ENCODE measurements at places on chromosomes 2 and 18.
A peak's percentile ranks its signal among the peaks of the same experiment; 100 is the strongest.

DNA sequence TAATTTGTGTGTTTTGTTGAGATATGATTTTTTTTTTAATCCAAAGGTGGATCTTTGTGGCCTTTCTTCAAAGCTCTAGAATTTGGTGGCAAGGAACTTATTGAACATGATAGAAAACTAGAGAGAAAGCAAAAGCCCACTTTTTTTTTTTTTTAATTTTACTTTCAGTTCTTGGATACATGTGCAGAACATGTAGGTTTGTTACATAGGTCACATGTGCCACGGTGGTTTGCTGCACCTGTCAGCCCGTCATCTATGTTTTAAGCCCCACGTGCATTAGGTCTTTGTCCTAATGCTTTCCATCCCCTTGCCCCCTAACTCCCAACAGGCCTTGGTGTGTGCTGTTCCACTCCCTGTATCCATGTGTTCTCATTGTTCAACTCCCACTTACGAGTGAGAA is 135.9 kb downstream of the RHBDD1 start:
- DNase-seq, result no peak

- DNase-seq, result no peak
Observed at GRCh38 chr2:135327146-135327545, 203.9 kb downstream of the ZRANB3 start.

GRCh38 chr2:63594660-63595059 is 5.9 kb downstream of the MDH1 start:
- DNase-seq, result no peak

- DNase-seq, result peak; percentile 44
Observed at GRCh38 chr2:74945788-74946331, 12.6 kb upstream of the POLE4 start.

DNA sequence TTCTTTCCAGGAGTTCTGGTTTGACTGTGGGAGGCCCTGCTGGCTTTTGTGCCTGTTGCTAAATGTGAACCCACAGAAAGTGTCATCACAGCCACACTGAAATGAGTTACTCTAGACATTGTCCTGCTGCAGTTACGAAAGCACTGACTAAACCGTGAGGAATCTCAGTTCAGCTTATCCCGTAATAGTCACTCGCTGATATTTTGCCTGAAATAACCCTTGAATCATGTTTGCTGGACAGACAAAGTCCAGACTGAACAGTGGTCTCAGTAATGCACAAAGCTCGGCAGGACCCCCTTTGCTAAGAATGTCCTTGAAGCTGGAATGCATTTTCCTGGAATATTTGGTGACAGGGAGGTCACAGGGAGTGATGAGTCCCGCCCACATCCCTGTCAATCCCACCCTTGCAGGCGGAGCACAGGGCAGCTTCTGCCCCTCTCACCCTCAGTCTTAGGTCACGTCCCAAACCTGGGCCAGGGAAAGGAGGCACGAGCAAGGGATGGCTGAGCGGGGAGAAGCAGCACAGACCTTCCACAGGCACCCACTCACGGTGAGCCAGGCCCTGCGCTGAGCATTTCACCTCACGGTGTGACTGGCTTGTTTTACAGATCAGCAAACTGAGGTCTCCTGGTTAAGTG is 53.4 kb downstream of the ADI1 start:
- DNase-seq, result peak; percentile 87

GRCh38 chr2:121596221-121597080 is 52.8 kb downstream of the CLASP1 start:
- DNase-seq, result peak; percentile 65

GRCh38 chr2:147679955-147680531 is 164.8 kb upstream of the ACVR2A start:
- no peak for DNase-seq
